ENCODE measurements at places on chromosomes 12 and 14.
A peak's percentile ranks its signal among the peaks of the same experiment; 100 is the strongest.

DNA sequence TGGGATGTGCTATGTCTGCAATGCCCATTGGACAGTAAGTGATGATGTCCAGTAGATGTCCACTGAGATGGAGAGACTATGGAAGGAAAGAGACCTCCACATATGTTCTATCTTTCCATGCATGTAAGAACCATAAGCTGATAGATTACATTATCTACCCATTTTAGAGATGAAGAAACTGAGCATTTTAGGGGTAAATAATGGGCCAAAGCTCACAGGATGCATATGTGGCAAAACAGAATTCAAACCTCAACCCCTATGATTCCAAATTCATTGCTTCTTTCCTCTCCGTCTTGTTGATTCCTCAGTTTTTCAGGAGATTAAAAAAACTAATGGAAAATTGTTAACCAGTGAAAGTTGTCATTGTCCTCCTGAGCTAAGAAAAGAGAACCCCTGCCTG lies 200.7 kb upstream of the PWP1 start:
- DNase-seq, result no peak

DNA sequence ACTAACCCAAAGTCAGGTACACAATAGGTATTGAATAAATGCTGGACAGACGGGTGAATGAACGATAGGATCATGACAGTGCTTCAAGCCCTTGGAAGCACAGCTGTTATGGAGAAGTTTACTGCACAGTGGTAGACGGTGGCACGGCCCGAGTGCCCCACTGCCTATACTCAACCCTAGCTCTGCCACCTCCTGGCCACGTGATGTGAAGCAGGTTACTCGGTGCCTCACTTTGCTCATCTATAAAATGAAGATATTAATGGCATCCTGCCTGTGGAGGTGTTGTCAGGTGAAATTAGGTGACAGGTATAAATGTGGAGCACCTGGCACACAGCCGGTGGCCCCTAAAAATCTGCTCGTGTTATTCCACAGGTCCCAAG lies 5.8 kb downstream of the ASB2 start:
- peak; percentile 13 for DNase-seq

DNA sequence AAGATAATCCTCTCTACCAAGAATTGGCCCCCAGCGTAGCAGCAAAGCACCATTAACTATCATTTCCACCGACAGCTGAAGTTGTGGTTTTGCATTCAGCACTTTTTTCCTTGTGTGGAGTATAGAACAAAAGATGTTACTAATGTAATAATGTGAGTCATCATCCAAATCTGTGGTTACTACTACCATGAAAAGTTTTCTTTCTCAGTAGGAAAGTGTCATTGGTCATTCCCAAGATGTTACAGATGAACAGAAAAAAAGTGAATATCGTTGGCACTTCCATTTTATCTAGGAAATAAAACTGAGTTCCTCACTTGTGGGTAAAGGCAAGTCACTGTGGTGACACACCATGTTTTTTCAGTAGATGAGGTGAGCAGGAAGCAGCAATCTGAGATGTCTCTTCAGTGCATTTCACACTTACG lies 30.3 kb upstream of the IFNG start:
- DNase-seq, result peak; percentile 61

- DNase-seq, result no peak
Measured at GRCh38 chr12:3705354-3705675, 47.6 kb downstream of the CRACR2A start.

DNA sequence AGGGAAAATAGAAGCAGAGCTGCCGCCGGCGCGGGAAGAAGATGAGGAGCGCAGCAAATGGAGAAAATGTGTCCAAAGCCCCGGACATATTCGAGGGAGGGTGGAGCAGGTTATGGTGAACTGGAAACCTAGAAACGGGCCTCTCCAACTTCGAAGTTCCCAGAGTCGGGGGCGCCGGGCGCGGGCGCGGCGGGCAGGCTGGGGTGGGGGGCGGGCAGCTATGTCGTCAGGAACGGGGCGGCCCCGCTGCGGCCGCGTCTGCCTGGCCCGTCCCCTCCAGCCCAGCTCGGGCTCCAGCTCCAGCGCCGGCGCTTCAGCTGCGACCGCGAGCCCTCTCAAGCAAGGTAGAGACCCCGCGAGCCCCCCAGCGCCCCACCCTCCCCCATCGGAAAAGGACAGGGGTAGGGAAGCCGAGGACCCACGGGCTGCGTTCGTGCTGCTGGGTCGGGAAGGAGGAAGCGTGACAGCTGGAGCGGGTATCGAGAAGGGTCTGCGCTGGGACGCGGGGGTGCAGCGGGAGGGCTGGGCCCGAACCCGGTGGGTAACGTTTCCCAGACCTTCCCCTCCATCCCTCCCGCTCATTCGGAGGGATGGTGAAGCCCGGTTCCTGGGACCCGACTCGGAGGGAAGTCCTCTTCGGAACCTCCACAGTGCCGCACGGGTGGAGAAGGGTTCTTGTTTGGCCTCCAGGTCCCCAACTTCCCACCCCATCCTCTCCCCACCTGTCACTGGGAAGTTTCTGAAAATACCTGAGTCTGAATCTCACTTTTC lies 1.0 kb downstream of the DGKA start:
- peak; percentile 31 for DNase-seq

DNA sequence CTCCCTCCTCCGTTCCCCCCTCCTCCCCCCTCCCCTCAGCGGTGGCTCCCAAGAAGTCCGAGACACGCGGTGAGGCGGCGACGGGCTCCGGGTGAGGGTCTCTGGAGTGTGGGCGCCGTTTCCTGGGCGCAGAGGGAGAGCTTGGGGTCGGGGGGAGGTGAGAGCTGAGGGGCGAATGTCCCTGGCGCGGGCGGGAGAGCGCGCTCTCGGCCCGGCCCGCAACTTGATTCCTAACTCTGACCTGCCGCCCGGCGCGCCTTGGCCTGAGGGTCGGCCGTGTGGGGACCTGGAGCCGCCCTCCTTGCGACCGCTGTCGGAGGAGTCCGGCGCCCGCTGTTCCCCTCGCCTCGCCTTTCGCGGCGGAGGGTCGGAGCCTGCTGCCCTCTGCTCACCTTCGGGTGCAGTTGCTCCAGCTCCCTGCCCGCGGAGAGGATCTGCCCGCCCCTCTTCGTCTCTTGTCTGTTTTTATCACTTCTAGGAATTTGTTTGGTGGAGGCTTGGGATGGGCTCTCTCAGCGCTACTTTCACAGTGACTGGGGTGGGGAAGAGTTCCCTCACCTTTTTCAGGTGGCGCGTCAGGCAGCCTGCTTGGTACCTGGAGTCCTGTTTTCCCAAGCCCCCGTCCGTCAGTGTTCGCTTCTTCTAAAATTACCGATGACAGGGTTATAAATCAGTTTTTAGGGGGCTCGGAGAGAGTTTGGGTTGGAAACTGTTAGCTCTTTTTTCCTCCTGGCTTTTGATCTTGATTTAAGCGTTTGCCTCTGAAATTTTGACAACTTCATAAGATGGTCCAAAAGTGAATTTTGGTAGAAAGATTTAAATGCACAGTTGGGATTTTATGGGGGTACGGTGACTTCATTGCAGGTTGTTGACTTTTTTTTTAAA lies 495 bp downstream of the ADIPOR2 start:
- DNase-seq, result no peak

- peak; percentile 98 for DNase-seq
Measured at GRCh38 chr12:110109037-110109836, 14.9 kb upstream of the IFT81 start.

GRCh38 chr12:62919838-62920237 lies 15.1 kb downstream of the PPM1H start:
- DNase-seq, result peak; percentile 84

- no peak for DNase-seq
Measured at GRCh38 chr12:66131067-66131688, 628 bp upstream of the LLPH start.

DNA sequence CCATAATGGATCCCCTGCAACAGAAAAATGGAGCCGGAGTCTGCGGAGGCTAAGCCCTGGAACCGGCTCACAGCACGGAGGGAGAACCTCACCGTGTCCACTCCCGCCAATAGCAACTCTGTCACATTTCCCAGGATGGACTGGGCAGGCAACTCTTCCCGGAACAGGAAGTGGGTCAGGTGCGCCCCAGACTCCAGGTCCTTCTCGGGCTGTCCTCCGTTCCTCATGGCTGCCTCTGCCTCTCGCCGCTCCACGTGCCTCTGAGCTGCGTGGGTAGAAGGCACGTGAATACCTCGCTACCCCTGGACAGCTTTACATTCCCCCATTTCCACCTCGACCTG lies 2.2 kb downstream of the CYP27B1 start:
- no peak for DNase-seq

- peak; percentile 74 for DNase-seq
Measured at GRCh38 chr12:103848917-103849491, 8.0 kb upstream of the NT5DC3 start.

DNA sequence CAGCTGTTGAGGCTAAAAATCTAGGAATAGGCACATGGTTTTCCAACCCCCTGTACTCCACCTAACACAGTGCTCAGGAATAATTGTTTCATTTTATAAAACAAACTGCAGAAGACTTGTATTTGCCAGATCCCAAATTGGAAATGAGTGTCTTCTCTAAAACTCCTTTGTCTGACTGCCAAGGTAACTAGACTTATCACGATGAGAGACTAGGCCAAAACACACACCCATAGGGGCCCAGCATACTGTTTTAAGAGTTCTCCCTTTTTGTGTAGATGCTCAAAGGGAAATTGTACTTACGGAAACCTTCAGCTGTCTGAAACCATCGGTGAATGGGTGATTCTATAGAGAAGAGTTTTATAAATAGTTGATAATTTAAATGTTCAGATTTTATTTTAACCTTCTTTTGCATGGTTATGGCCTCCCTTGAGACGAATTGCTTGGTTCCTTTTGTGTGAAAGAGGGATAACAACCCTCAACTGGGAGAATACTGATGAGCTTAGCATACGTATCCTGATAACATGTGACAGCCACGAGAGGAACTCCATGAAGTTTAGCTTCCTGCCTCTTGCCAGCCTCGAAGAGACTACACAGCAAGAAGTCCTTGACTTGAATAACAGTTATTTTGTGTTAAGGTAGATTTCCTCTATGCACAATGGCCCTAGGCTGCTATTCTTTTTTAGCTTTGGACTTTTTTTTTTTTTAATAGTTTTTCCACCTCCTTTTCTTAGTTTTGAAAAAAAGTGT lies 103.3 kb downstream of the PELI2 start:
- no peak for DNase-seq

DNA sequence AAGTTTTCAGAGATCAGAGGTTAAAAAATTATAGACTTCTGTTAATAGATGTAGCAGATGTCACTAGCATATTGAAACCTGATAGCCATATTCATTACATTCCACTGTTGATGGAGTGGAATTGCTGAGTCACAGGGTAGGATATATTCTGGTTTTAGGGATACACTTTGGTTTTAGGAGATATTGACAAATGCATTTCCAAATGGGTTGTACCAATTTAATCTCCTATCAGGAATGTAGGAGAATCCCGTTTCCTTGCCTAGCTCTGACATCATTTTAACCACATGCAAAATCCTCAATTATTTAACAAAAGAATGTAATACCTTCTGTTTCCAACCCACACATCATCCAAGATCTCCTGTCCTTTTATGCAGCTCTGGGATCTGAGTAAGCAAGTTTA lies 30.7 kb upstream of the ESR2 start:
- DNase-seq, result peak; percentile 58

GRCh38 chr12:42539696-42540095 lies 49.9 kb downstream of the PRICKLE1 start:
- no peak for DNase-seq
